HEK293T (cell line): ENCODE measurements at places on chromosomes 7 and 10.

DNA sequence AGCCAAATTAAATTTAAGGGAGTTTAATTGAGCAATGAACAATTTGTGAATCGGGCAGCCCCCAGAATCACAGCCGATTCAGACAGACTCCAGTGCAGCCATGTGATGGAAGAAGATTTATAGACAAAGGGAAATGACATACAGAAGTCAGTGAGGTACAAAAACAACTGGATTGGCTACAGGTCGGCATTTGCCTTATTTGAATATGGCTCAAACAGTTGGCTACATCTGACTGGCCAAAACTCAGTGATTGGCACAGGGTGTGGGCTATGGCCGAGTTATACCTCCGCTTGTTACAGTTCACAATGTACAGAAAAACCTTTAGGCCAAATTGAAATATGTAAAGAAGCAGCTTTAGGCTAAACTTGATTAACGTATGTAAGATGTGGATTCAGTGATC lies 30.8 kb upstream of the EIF4H start:
- DNase-seq: no peak

DNA sequence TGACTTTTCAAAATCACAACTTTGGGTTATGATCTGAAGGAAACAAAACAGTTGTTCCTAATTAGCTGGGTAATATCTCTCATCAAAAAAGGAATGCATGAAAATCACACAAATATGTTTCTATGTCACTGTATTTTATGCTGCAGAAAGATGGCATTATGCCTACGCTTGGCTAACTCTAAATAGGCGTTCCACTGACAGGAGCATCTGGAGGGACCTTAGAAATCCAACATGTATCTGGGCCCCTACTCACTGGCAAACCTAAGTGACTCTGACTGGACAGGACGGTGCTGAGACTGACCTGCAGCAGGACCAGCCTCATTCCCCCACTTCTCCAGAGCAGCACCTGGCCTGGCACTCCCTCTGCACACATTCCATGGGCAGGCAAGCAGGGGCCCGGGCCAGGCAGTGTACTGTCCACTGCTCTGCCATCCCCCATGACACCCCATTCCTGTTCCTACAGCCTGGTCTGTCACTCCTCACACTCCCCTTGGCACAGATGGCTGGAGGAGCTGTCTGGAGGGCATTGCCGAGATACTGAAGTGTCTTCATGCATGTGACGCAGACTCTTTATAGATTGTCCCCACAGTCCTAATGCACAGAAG lies 2.6 kb upstream of the MYL7 start:
- no peak for DNase-seq

GRCh38 chr10:93999401-93999851 lies 5.7 kb downstream of the PLCE1 start:
- DNase-seq: no peak

DNA sequence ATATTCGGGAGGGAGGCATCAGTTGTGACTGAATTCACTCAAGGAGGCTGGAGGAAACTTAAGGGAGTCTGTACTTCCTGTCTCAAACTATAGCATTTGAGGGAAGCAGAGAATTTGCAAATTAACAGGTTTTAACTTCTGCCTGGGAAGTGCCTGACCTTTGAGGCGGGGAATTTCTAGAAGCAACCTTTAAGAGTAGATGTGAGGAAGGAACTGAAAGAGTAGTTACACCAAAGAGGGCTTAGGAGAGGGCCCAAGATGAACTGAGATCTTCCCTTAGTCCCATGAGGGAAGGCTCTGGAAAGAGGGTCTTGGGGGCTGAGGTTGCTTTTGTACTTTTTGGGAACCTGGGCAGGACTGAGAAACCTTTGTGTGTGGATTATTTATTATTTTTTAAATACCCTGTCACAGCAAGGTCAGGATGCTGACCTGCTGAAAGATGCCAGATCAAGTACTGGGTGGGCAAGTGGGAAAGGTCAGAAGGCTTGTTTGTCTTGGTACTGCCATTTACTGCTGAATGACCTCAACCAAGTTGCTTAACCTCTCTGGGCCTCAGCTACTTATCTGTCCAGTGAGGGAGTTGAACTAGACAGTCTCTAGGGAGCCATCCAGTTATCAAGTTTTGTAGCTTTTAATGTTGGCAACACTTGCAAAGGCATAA lies 2.4 kb downstream of the GPR158 start:
- DNase-seq: no peak

GRCh38 chr10:114923551-114923950 lies 14.4 kb upstream of the TRUB1 start:
- no peak for DNase-seq

DNA sequence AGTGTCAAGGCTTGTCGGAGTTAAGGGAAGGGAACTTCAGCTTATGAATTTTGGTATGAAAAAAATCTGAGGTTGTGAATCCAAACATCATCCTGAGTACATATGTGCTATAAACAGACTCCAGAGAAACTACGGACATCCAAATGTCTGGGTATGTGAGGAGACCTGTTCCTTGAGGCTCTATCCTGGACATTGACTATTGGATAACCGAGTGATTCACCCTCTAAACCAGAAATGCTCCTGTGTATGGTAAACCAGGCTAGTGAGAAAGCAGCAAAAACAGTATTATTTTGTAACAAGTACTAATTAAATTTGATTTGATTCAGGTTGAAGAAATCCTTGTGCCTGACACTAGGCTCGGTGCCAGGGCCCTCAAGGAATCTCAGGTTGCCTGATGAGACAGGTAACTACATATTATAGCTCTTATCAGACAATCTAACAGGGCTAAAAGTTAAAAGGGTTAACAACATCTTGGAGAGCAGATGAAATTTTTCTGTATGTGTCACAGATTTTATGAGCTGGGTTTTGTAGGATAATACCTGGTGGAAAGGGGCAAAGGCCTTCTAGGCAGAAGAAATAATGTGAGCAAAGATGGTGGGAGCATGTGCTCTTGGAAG lies 10.4 kb upstream of the STOX1 start:
- DNase-seq: no peak

DNA sequence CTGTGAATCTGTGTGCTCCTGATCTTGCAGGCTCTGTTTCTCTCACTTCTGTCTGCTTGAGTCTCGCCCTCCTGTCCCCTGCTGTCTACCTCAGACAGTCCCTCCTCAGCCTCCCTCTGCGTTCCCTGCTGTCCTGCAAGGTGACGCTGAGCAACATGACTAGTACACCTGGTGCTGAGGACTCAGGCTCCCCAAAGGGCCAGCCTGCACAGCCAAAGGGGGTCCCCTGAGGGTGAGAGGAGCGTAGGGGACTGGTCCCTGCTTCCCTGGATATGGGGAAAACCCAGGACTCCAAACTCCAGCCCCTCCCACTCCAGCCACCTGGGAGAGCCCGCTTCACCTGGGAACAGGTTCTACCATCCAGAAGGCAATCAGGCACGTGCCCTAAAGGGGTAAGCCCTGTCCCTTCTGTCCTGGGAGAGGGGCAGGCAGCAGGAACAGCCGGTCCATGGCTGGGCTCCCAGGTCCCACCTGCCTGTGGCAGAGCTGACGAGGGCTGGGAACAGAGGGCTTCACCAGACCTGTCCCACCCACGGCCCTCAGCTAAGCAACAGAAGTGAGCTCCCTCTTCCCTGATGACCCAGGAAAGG lies 156.5 kb downstream of the UBE2H start:
- DNase-seq: no peak
